ENCODE measurements at places on chromosomes 2 and 18.

DNA sequence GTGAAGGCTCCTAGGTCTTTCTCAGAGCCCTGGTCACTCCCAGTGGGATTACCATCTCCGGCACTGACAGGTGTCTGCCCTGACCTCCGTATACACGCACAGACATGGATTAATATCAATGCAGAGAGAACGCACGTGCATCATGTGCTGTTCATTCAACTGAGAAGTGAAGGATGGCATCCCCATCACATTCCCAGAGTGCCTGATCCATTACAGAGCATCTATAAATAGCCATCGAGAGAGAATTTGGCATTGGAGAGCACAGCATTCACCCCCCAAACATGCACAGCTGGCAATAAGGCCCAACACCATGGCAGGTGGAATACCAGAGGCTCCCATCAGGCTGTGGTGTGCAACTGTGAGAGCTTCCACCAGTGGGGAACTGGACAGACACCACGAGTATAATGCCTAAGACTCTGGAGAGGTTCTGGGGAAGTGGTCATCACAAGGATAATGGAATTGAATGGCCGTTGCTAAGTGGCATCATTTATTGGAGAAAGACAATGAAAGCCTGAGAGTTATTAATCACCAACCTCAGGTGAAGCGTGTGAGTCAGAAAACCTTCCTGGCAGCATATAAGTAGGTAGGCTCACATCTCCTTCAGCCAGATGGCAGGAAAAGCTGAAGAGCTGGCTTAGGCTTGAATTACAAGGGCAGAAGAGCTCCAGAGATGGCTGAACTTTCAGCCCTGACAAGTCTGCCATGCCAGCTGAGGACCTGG is 244.5 kb upstream of the ID2 start:
- DNase-seq, result no peak

DNA sequence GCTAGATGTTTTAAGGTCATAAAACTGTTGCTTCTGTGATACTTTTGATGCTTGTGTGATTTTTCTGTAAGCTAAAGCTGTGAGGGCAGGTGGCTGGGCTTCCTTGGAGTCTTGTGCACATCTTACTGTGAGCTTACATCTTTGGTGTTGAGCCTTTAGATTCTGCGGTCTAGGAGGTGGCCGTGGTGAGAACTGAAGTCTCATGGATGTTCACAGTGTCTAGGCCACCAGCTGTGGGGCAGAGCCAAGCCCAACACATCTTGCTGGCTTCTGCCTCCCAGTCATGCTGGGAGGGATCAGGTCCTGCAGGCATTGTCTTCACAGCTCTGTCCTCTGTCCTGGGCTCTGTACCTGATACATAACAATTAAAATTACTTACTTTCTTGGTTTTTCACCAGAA is 219.7 kb upstream of the HS6ST1 start:
- no peak for DNase-seq

DNA sequence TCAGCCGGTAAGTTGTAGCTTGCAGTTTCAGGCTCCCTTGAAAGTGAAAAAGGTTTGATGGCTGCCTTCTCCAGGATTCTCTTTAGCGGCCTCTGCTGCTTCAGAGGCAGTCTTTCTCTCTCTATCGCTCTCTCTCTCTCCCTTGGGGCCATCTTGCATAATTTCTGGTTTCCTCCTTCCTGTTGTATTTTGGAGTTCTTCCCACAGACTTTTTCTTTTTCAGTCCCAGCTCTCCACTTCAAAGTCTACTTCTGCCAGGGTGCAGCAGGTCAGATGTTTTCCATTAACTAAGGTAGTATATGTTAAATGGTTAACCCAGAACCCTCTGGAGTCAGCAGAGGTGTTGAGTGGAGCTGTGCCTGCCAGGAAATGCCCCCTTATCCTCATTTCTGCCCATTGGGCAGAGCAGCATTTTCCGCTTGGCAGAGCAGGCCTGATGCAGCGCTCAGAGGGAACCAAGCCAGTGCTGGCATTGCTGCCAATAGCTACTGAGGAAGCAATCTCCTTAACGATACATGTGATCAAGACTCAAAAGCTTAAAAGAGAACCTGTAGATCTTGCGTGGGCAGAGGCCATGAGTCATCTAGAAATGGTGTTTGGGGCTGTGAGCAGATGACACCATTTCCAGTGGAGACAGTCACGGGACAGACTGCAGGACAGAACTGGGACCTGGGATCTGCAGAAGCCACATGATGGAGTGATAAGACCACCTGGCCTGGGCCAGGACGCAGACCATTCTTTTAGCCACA is 20.8 kb downstream of the DBI start:
- DNase-seq, result peak; percentile 96

DNA sequence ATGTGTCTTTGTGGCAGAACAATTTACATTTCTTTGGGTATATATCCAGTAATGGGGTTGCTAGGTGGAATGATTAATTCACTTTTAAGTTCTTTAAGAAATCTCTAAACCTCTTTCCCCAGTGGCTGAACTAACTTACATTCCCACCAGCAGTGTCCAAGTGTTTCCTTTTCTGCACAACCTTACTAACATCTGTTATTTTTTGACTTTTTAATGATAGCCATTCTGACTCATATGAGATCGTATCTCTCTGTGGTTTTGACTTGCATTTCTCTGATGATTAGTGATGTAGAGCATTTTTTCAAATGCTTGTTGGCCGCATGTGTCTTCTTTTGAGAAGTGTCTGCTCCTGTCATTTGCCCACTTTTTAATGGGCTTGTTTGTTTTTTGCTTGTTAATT is 43.1 kb upstream of the PTH2R start:
- DNase-seq, result no peak

- DNase-seq, result no peak
Observed at GRCh38 chr2:212727751-212728150, 189.1 kb upstream of the ERBB4 start.

- peak; percentile 82 for DNase-seq
Observed at GRCh38 chr2:205024822-205025518, 479.7 kb downstream of the PARD3B start.

- DNase-seq, result no peak
Observed at GRCh38 chr18:48854780-48855179, 96.0 kb downstream of the SMAD7 start.

DNA sequence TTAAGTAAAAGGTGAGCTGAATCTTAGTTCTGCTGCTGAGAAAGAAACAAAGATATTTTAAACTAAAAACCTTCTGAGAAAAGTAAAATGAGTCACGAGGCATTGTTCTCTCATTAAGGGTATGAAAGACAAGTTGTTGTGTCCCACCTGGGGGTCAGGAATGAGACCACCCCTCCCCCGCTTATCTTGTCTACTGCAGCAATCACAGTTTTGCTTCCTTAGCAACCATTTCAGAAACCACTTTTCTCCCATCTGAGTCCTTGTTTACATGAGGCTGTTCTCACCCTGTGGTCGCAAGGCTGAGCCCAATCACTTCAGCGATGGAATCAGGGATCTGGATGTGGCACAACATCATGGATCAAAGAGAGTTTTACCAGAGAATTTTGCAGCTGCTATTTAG is 377.6 kb upstream of the NETO1 start:
- DNase-seq, result no peak

GRCh38 chr2:20080839-20081415 is 29.5 kb upstream of the LAPTM4A start:
- DNase-seq, result no peak
